Hematopoietic multipotent progenitor cell treated with erythropoietin and hydrocortisone succinate and interleukin-3 and kit ligand, for 6 days (in vitro differentiated cells): ENCODE measurements at places on chromosomes 13 and 19.
A peak's percentile ranks its signal among the peaks of the same experiment; 100 is the strongest.

DNA sequence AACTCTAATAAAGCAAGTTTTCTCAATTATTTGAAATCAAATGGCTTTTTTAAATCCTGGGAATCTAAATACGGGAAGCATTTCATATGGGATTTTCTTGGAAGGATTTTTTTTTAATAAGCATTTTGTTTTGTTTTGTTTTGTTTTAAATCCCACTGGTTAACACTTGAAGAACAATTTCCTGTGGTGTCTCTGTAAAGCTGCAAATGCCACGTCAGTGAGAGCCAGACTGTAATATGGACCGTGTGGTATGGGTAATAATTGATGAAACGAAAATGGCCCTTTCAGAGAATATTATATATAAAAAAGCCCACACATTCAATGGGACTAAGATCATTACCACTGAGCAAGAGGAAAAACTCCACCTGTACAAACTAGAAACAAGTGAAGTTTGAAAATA is 33.9 kb upstream of the MIR17HG start:
- no peak for DNase-seq

- no peak for DNase-seq
Observed at GRCh38 chr13:108686027-108686426, 56.6 kb downstream of the MYO16 start.

GRCh38 chr19:35908973-35909683 is 1.0 kb upstream of the TYROBP start:
- DNase-seq, result peak; percentile 87

GRCh38 chr13:77653301-77653700 is 44.2 kb upstream of the SLAIN1 start:
- peak; percentile 29 for DNase-seq

DNA sequence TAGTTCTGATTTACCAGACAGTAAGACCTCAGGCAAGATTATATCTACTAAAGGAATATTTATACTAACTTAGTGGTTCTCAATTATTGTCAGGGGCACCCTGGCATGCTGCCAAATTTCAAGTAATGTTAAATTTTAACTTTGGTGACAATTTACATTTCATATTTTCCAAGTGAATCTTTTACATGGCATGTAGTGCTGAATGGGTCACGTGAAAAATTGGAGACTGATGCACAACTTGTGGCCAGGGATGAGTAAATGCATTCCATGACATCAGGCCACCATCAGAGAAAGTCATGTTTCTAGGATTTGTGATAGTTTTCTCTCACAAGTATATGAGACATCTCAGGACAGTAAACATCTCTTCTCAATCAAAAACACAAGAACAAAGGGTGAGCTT is 202.6 kb upstream of the SOX21 start:
- DNase-seq, result no peak

DNA sequence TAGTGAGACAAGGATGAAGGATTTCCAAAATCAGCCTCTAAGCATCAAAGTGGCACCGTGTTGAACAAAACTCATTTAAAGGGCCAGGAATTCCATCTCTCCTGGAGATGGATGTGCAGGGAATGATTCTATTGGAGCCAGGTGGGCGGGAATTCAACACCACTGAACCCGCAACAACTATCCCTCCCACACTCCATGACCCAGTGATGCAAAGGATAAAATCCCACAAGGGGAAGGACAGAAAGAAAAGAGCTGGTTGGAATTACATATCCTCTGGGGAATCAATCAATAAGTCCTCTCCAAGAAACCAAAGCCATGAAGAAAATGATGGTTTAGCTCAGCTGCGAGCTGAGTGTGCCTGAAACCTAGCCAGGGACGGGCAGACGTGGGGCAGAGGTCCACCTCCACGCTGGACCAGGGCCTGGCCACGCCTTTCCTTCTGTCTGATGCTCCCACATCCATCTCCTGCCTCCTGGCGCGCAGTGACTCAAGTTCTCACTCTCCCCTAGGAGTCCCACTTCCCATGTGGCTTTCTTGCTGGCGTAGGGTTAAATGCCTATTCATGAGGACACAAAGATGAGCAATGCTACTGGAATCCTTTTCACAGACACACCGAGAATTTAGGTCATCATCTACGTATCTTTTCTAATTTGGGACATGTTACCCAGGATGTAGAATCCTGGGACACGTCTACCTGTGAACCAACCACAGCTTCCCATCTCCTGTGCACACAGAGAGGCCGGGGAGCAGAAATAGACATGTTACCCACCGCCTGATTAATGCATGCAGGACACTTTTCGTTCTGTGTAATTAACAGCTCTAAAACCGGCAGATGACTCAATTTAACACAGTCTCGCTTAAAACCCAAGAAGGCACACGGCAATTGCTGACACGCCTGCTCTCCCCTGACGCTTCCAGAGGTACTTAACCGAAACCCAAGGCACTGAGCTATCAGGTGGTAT is 48.6 kb downstream of the PEPD start:
- no peak for DNase-seq

- peak; percentile 38 for DNase-seq
Observed at GRCh38 chr19:49442354-49442753, 1.0 kb upstream of the SLC17A7 start.

GRCh38 chr13:34750078-34750931 is 191.8 kb upstream of the NBEA start:
- DNase-seq, result no peak

- DNase-seq, result no peak
Observed at GRCh38 chr13:77981281-77981881, 62.8 kb upstream of the EDNRB start.

GRCh38 chr13:29050719-29051118 is 230.6 kb downstream of the MTUS2 start:
- DNase-seq, result no peak

DNA sequence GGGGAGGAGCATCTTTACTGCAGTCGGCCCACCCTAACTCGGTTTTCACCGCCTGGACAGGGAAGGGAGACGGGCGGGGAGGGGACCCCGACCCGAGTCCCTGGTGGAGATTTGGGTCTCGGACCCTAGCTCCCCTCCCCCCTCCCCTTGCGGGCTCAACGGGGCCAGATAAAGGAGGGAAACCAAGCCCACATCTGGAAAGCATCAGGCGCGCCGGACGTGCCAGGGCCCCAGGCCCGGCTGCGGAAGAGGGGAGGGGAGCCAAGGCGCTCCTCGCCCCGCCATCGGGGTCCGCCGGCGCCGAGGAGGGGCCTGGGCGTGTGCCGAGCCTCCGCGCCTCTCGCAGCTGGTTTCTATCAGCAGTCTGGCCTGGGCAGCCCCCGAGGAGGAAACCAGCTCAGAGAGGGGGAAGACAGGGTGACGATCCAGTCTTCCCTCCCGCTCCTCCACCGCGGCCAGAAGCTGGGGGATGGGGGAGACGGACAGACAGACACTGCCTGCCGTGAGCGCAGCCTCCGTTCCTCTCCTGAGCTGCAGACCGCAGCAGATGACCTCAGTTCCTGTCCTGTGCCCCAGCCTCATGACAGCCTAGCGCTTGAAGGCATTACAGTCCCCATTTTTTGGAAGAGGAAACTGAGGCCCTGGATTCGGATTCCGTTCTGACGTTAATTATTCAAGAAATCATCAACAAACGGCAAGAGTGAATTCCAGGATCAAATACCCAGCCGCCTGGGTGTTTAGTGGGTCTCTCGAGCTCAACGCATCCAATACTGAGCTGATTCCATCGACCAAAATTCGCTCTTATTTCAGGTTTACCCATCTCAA is 3.6 kb upstream of the GNG8 start:
- no peak for DNase-seq

- no peak for DNase-seq
Observed at GRCh38 chr13:108315991-108316390, 46.5 kb downstream of the TNFSF13B start.

DNA sequence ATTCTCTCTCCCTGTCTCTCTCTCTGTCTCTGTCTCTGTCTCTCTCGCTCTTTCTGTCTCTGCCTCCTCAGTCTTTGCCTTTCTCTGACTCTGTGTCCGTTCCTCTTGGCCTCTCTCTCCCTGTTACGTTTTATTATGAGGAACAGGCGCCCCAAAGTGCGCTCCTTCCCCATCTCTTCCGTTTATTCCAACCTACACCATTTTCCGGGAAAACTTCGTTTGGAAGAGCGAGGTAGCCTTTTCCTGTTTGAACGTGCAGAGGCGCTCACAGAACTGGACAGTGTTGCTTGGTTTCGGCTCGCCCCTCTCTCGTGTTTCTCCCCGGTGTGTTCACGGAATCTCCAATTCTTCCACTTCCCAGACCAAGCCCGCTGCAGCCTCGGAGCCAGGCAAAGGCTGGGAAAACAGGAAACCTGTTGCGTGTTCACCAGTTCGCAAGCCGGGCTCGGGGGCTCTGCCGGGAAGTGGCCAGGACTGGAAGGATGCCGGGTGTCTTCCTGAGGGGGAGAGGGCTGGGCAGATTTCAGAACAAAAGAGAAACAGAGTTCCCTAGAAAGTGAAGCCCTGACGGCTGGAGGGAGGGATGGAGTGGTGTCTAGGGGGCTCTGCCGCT is 605 bp downstream of the TMEM255B start:
- DNase-seq, result no peak

GRCh38 chr19:11539495-11540365 is 1.1 kb downstream of the CNN1 start:
- DNase-seq, result no peak

- no peak for DNase-seq
Observed at GRCh38 chr13:84812789-84813188, 930.5 kb upstream of the SLITRK1 start.

DNA sequence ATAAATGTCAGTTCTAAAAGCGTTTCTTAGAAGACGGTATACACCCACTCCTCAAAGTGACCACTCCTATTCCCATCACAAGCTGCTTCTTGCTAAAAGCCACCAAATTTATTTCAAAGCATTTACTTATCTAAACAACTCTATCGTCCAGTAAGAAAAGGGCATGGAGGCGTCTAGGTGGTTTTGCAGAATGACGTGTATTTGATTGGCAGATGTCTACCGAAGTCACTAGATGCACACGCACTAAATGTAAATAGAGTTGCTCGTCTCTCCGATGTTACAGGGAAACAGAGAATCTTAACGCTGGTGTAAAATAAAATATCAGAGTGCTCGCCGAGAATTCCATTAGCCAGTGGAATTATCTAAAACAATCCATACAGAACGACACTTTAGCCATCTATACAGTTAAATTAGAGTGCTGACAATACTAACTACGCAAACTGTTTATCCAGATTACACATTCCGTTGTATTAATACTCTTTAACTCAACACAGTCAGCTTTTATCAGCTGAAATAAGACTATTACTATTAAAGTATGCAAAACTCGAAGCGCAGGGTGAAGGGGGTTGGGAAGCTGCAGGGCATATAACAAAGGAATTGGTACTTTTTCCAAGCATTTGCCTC is 1.9 kb downstream of the KLF12 start:
- no peak for DNase-seq

- DNase-seq, result peak; percentile 83
Observed at GRCh38 chr13:33017323-33017929, 1.2 kb downstream of the KL start.

GRCh38 chr19:40923934-40924391 is 41.9 kb upstream of the CYP2A7 start:
- DNase-seq, result no peak

- DNase-seq, result no peak
Observed at GRCh38 chr19:40266912-40267600, 18.1 kb downstream of the AKT2 start.

DNA sequence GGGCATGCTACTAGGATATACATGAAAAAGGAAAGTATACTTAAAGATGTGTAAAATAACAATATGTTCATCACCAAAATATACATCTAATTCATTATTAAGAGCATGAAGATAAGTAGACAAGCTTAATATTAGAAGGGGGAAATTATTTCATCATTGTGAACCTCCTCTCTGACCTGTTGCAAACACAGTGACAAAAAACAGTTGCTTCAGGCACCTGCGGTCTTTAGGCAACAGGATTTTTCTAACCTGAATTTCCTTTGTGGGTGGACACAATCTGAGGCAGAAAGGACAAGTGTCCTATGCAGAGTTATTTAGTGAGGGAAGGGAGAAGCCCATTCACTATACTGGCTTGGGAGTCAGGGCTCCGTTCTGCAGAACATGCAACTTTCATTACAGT is 6.3 kb downstream of the FREM2 start:
- no peak for DNase-seq

DNA sequence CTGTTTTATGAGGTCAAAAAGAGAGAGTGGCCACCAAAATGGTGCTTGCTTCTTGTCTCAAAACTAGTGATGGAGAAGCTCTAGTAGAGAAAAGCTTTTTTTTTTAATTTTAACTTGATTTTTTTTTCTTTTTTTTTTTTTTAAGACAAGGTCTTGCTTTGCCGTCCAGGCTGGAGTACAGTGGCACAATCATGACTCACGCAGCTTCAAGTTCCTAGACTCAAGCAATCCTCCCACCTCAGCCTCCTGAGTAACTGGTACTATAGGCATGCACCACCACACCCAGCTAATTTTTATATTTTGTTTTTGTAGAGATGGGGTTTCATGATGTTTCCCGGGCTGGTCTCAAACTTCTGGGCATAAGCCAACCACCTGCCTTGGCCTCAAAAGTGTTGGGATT is 279.0 kb downstream of the TBC1D4 start:
- no peak for DNase-seq

GRCh38 chr13:60417734-60418133 is 20.7 kb downstream of the TDRD3 start:
- DNase-seq, result no peak

GRCh38 chr13:44406617-44407016 is 33.0 kb downstream of the SERP2 start:
- no peak for DNase-seq

GRCh38 chr13:51330791-51331190 is 8.7 kb upstream of the SERPINE3 start:
- DNase-seq, result peak; percentile 59

DNA sequence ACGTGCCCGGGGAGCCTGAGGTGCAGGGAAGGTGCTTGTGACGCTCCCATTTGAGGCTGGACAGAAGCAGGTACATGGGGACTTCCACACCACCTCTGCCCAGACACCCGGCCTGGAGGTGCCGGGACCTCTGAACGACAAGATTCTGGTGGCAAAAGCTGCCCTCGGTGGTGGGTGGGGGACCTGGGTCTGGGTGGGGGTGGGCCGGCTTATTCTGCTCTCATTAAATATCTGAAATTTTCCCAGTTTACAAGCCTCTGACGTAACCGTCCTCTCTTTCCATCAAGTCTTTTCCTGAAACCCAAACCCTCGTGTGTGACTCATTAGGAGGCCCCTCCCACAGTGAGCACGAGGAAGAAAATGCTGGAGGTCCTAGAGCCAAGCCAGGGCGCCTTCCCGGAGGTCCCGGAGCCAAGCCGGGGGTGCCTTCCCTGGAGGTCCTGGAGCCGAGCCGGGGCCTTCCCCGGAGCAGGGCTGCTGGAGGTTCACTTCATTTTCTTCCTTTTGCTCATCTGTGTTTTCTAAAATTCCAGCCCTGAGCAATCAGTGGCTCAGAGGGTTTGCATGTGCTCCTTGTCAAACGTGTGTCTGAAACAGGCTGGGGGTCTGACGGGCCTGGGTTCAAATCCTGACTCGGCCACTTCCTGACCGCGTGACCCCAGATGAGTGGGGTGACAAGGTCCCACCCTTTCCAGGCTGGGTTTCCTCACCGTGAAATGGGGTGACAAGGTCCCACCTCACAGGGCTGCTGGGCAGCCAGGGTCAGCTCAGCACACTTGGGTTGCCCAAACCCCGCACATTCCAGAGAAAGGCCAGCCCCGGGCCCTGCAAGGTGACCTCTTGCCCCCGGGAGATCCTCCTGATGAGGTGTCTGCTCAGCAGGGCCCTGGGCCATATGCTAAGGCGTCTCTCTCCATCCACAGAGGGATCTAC is 10.0 kb downstream of the CFD start:
- no peak for DNase-seq

GRCh38 chr13:63139277-63139676 is 1723.6 kb upstream of the PCDH20 start:
- no peak for DNase-seq
